Spleen (tissue), 13 donors: ENCODE measurements at places on chromosomes 5 and 9.

DNA sequence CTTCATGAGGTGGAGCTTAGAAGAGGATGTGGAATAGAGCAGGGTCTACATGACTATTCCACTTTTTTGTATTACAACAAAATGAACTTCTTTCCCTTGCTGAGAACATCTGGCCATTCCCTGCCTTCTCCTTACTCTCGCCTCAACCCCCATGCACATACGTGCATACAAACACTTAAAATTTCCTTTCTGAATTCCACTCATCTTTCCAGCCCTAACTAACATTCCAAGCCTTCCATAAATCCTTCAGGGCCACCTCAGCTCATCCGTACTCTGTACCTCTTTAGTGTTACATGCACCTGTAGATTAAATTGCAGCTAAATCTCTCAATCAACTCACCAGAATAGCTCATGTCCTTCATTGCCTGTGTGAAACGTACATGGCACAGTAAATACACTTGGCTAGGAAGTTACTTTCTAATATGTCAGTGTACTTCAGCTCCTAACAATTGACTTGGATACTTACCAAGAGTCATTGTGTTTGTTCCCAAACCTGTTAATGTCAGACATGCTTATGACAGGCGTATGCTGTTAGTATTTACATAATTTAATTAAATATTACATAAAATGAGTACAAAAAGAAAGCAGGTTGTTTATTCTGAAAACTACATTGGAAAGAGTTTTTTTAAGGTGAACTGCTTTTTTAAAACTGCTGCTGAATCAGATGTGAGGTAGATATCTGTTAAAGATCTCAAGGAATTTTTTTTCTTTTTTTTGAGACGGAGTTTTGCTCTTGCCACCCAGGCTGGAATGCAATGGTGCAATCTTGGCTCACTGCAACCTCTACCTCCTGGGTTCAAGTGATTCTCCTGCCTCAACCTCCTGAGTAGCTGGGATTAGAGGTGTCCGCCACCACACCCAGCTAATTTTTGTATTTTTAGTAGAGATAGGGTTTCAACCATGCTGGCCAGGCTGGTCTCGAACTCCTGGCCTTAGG lies 55.7 kb downstream of the GLIS3 start:
- no peak for DNase-seq

- no peak for DNase-seq
Observed at GRCh38 chr9:22214497-22215031, 205.5 kb upstream of the CDKN2B start.

- DNase-seq = no peak
Observed at GRCh38 chr5:88287846-88288527, 19.3 kb upstream of the TMEM161B start.

- DNase-seq = no peak
Observed at GRCh38 chr9:128838338-128838737, 8.7 kb upstream of the SPOUT1 start.

GRCh38 chr9:16571127-16571802 lies 299.2 kb downstream of the BNC2 start:
- DNase-seq = no peak

DNA sequence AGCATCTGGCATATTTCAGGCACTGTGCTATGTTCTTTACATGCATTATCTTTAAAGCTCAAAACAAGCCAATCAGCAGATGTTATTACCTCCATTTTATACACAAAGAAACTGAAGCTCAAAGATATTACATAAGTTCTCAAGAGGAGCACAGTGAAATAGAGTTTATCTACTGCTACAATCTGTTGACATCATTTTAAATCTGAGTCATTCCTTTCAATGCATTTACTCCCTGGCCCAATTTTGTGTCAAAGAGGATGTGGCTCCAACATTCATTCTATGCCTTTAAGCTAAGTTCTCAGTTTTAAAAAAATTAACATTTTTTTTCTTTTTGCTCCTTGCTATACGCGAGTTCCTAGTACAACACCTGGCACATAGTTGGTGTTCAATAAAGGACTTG lies 486.3 kb upstream of the ZNF462 start:
- DNase-seq = no peak

DNA sequence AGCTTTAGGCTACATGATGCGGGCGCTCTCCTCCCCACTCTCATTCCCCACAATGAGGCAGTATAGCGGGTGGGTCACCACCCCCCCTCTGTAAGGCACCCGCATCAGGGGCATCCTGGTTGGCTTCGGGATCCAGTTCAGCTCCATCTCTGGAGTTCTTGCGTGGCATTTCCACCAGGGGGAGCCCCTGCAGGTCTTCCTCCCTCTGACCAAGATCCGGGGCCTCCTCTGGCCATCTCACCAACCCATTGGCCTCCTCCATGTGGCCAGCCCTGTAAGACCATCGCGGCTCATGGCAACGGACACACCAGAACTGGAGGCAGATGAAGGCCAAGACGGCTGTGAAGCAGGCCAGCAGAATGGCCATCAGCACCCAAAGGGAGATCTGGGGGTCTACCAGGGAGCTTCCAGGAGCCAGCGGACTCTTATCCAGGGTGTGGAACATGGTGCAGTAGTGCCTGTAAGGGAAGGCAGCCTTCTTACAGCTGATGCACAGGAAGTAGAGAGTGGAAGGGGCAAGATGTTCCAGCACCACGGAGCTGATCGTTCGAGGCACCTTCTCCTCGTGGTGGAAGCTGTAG lies 77.0 kb downstream of the CYFIP2 start:
- DNase-seq = no peak

GRCh38 chr5:61398440-61398839 lies 66.4 kb downstream of the ZSWIM6 start:
- no peak for DNase-seq

DNA sequence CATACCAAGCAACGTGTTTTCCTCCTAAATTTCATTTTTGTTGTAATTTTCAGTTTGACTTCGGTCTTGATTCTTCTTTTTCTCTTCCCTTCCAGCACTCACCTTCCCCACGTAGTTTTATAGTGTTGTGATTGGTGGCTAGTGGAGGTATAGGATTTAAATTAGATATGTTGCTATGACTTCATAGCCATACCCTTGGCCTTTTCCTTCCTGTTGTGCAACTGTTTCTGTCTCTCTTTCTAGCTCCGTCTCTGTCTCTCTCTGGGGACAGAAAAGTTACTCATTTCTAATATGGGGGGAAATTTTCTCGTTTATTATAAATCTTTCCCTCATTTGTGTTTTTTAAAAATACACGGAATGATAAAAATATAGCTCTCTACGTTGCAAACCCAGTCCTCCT lies 20.6 kb upstream of the C5orf24 start:
- DNase-seq = no peak

DNA sequence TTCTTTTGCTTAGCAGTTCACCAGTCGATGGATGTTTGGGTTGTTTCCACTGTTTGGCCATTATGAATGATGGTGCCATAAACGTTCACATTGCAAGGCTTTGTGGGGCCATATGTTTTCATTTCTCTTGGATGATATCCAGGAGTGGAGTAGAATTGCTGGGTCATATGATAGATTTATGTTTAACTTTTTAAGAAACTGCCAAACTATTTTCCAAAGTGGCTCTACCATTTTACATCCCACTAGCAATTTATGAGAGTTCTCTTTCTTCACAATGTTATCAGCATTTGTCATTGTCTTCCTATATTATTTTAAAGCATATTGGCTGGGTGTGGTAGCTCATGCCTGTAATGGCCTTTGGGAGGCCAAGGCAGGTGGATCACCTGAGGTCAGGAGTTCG lies 5.2 kb downstream of the GPR107 start:
- DNase-seq = no peak

GRCh38 chr5:24320643-24321042 lies 324.1 kb downstream of the CDH10 start:
- DNase-seq = no peak

GRCh38 chr5:143284002-143284401 lies 119.5 kb downstream of the NR3C1 start:
- no peak for DNase-seq

GRCh38 chr9:107942856-107943255 lies 453.3 kb upstream of the KLF4 start:
- DNase-seq = no peak

- DNase-seq = peak; percentile 89
Observed at GRCh38 chr9:89497978-89498851, at the start of gene SEMA4D. Gene SEMA4D (minus strand): TSS chr9:89498113. CDS start chr9:89405456, 92,657 bp downstream.

DNA sequence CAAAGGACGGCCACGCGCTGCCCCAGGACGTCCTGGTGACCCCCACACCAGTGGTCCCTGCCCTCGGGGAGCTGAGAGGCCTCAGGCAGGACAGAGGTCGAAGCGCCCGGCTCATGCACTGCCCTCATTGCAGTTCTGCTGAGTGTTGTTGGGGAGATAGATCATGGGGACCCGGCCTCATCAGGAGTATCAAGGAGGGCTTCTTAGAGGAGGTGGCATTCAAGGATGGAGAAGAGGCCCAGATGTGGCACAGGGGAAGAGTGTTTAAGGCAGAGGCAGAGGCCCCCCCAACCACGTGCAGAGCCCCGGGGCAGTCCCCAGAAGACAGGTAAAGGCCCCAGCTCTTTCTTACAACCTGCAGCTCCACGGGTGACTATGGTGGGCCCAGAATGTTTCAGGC lies 26.2 kb downstream of the ASS1 start:
- no peak for DNase-seq

DNA sequence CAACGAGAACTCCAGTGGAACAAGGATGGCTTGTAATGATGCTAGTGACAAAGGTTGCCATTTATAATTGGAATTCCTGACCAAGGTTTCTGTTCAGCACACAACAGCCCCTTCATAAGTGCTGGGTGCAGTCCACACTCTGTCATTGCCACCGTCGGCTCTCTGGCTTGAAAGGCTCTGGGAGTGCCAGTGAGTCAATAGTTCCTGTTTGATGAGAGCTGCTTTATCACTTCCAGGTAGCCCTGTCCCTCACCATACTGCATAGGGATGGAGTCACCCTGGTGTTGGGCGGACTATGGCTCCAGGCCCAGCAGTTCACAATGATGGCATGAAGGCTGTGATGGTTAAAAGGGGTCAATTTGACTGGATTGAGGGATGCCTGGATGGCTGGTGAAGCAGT lies 34.6 kb upstream of the SEMA4D start:
- no peak for DNase-seq

- no peak for DNase-seq
Observed at GRCh38 chr9:99783799-99784198, 37.9 kb upstream of the NR4A3 start.

- no peak for DNase-seq
Observed at GRCh38 chr5:116982035-116982434, 407.4 kb upstream of the SEMA6A start.

- DNase-seq = no peak
Observed at GRCh38 chr9:90848866-90849265, 47.2 kb downstream of the SYK start.

- DNase-seq = no peak
Observed at GRCh38 chr9:112059966-112060320, 115.2 kb downstream of the SUSD1 start.

DNA sequence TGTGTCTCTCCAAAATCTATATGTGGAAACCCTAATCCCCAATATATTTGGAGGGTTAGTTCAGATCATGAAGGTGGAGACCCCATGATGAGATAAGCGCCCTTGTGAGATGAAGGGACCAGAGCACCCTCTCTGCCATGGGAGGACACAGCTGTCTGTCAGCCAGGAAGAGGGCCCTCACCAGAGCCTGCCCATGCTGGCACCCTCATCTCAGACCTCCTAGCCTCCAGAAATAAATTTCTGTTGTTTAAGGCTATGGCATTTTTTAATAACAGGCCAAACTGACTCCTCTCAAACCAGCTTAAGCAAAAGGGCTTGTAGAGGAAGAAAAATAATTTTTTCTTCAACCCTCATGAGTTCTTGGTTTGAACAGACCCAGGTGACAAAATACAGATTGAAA lies 79.2 kb upstream of the MAMDC2 start:
- no peak for DNase-seq

DNA sequence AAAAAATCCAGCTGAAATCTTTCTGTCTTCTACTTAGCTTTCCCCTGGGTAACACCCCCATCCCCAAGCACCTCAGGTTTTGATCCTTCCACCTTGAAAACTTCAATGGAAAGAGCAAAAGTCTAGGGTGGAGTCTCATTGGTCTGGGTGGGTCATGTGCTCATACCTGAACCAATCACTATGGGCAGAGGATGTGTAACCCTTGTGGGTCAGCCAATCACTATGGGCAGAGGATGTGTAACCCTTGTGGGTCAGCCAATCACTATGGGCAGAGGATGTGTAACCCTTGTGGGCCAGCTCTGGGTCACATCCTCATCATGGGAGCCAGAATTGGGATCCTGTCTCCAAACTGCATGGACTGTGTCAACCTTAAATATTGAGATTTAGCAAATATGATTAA lies 18.5 kb downstream of the NAIF1 start:
- no peak for DNase-seq

DNA sequence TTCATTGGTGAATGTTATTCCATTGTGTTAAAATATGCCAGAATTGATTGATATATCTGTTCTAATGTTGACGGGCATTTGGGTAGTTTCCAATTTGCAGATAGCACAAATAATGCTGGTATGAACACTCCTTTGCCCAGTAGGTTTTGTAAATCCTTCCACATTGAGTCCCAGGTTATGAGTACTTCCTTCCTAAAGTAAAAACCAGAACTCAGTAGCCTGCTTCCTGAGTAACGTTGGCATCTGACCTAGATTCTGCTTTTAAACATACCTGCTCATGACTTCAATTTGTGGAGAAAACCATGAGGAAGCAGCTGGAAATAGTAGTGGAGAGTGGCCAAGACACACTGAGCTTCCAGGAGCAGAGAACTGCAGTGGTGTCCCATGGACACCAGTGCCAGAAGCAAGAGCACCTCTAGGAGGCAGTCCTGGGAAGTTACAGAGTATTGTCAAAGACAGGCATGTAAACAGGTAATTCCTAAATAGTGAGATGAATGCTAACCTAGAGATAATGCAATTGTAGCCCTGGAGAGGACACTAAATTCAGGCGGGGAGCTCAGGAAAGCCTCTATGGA lies 24.3 kb upstream of the RASGRF2 start:
- DNase-seq = no peak

- no peak for DNase-seq
Observed at GRCh38 chr5:39650008-39650762, 225.4 kb upstream of the DAB2 start.

GRCh38 chr5:64292611-64293215 lies 127.1 kb downstream of the RNF180 start:
- DNase-seq = no peak

DNA sequence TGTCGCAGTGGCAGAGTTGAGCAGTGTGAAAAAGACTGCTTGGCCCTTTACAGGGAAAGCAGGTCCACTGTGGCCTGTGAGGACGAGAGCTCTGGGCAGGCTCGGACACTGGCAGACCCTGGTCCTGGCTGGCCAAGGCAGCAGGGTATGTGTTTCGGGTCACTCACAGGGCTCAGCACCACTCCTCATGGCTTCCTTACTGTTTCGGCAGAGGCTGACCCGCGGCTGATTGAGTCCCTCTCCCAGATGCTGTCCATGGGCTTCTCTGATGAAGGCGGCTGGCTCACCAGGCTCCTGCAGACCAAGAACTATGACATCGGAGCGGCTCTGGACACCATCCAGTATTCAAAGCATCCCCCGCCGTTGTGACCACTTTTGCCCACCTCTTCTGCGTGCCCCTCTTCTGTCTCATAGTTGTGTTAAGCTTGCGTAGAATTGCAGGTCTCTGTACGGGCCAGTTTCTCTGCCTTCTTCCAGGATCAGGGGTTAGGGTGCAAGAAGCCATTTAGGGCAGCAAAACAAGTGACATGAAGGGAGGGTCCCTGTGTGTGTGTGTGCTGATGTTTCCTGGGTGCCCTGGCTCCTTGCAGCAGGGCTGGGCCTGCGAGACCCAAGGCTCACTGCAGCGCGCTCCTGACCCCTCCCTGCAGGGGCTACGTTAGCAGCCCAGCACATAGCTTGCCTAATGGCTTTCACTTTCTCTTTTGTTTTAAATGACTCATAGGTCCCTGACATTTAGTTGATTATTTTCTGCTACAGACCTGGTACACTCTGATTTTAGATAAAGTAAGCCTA lies 15.7 kb downstream of the SQSTM1 start:
- DNase-seq = peak; percentile 81
